ENCODE measurements at places on chromosomes 12 and 14. TPM values are rescaled to one million over a fixed set of nuclear protein-coding genes. Genes with fewer than 3 reads are reported as not detected.

- no peaks in the 10 kb centered on the region for H3K4me1 ChIP-seq
- no peak overlapping the region for H3K4me3 ChIP-seq
- DNase-seq: no peak
- no peaks in the 10 kb centered on the region for H3K36me3 ChIP-seq
Observed at GRCh38 chr14:26595926-26596542, 1.8 kb downstream of the NOVA1 start.

DNA sequence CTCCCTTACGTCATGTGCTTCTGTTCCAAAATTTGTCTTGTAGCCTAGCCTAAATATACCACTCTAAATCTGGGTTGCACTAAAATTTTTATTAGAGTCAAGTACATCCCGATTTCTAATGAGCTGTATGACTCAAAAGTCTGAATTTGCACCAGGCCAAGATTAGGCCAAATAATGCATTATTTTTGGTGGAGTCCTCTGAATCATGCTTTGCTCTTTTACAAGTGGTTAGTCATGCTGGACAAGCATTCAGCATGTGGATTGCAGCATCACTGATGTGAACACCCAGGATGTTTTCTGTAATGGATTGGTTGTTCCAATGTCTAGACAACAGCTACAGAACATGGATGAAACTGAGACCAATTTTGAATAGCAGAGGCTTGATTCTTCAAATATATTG, 23.7 kb downstream of the HEBP1 start:
- H3K36me3 ChIP-seq: peaks cover 42% of the 10 kb centered on the region
- peaks cover 60% of the 10 kb centered on the region for H3K4me1 ChIP-seq
- peak overlapping the region; percentile 79 for H3K27ac ChIP-seq

DNA sequence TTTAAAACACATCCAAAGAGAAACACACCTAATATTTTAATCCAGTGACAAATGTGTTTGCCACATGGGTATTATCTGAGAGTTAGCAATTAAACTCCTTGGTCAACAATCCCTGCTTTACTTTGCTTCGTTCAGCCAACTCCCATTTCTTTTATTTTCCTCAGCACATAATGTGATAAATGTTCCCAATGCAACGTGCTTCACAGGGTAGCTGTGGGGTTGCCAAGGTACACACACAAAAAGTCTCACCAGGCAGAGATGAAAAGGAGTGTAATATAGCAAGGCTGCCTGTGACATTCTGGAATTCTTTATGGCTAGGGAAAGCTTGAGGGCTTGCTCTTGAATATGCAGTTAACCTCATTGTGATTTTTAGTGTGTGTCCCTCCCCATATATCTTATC, 208.0 kb upstream of the DIO2 start:
- H3K27ac ChIP-seq: no peak overlapping the region
- no peaks in the 10 kb centered on the region for H3K4me1 ChIP-seq
- DNase-seq: no peak
- H3K36me3 ChIP-seq: no peaks in the 10 kb centered on the region

DNA sequence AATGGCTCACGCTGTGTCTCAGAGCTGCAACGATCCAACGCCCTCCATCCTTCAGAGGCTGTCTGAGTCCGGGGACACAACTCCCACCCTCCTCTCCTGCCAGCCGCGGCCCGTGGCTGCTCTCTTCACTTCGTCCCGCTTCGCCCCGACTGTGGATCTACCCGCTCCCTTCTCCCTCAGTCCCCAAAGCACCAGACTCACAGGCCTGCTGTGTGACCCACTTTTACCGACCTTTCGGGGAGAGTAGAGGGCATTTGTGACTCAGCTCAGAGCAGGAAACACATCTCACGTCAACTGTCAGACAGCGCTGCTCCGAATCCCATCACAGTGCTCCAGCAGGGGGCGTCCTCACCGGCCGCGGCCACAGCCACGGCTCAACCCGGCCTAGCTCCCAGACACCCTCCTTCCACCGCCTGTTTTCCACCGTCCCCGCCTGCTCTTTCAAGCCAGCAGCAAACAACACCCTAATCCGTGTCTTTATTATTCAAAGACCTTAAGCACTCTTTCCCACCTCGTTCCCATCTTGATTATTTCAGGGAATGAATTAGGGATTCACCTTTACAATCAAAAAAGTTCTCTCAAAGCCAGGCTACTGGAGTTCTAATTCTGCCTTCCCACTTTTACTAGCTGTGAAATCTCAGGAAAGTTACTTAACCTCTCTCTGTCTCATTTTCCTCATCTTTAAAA, 5.0 kb upstream of the AQP2 start:
- H3K36me3 ChIP-seq: no peaks in the 10 kb centered on the region
- peak; percentile 63 for DNase-seq
- no peaks in the 10 kb centered on the region for H3K4me1 ChIP-seq
- no peaks in the 10 kb centered on the region for H3K27me3 ChIP-seq
- H3K4me3 ChIP-seq: no peak overlapping the region

GRCh38 chr12:76789335-76790050, 25.6 kb downstream of the ZDHHC17 start:
- no peaks in the 10 kb centered on the region for H3K27me3 ChIP-seq
- no peaks in the 10 kb centered on the region for H3K4me1 ChIP-seq
- no peak overlapping the region for H3K4me3 ChIP-seq

The KRT79 gene
- 1.1 TPM for total RNA-seq

The HOTAIR gene
- total RNA-seq: 11.1 TPM

GRCh38 chr14:89268514-89268913, 148.5 kb downstream of the FOXN3 start:
- H3K27ac ChIP-seq: no peak overlapping the region
- H3K36me3 ChIP-seq: no peaks in the 10 kb centered on the region
- H3K4me3 ChIP-seq: no peak overlapping the region
- H3K4me1 ChIP-seq: no peaks in the 10 kb centered on the region
- no peak for DNase-seq

DNA sequence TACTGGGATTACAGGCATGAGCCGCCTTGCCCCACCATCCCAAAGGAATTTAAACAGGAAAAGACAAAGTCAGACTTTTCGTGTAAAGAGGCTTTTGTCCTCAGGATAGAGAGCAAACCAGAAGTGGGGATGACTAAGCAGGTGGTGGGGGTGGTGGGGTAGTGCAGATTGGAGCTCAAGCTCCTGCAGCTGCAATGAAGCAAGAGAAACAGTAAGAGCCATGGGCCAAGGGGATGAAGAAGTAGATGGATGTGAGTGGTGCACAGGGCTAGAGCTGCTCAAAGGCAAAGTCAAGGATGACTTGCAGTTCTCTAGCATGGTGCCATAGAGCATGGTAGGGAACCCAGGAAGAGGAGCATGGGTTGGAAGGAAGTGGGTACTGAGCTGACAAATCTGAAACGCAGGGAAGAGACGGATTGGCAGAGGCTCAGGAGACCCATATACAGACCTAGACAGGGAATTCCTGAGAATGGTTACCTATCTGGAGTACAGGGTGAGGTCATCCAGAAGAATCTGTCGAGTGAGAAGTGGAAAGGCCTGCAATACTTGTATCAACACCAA, 11.4 kb upstream of the RNF34 start:
- no peaks in the 10 kb centered on the region for H3K36me3 ChIP-seq
- H3K27me3 ChIP-seq: no peaks in the 10 kb centered on the region
- no peak overlapping the region for H3K27ac ChIP-seq
- peak; percentile 75 for DNase-seq
- H3K4me3 ChIP-seq: no peak overlapping the region
- H3K4me1 ChIP-seq: peaks cover 11% of the 10 kb centered on the region

DNA sequence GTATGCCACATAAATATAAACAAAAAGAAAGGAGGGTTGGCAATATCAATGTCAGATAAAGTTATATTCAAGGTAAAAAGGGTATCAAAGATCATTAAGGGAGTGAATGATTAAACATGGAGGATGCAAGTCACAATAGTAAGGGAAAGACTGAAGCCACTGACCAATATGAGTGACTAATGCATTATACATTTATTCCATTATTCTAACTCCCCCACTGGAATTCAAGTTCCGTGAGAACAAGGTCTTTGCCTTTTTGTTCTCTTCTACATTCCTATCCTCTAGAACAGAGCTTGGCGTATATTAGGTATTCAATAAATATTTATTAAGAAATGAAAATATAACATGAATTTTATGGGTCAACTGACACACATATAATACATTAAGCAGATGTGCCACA, 30.7 kb downstream of the MAP4K5 start:
- no peak for DNase-seq
- peak overlapping the region; percentile 95 for H3K27ac ChIP-seq
- H3K27me3 ChIP-seq: no peaks in the 10 kb centered on the region
- H3K4me1 ChIP-seq: peaks cover 23% of the 10 kb centered on the region
- peaks cover 33% of the 10 kb centered on the region for H3K36me3 ChIP-seq

DNA sequence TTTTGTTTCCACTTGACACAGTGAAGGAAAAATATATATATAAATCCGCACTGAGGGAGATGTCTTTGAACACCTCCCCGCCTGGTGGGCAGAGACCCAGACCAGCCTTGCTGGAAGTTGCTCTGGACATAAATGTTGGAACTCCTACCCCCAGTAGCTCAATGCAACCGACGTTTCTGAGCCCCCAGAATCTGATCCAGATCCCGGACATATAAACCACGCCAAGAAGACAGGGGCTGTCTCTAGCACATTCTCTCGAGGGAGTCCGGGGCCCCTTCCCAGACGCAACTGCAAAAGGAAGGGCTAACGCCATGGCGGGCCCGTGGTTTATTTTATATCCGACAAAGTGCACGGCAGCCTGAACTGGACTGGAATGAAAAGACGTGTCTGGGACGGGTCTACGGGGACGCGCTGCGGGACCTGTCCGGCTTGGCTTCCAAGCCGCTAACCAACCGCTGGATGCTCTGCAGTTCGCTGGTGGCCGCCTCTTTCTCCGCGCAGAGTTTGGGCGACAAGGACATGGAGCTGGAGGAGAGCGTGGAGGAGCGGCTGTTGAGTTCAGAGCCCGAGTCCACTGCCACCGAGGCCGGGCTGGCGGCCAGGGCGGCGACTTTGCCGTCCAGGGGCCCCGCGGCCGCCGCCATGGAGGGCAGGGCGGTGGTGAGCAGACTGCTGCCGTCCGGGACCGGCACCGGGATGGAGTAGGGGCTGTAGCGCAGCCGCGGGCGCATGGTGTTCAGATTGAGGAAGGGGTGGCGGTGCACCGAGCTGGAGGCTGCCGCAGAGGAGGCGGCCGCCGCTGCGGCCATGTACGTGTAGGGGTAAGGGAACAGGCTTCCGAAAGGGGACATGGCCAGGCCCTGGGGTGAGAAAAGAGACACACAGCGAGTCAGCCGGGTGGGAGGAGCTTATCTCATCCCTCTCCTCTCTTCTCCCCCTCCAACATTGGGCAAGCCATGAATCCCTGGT, 12.2 kb downstream of the TBX3 start:
- H3K4me1 ChIP-seq: peaks cover 67% of the 10 kb centered on the region
- H3K4me3 ChIP-seq: peak overlapping the region; percentile 33
- H3K36me3 ChIP-seq: peaks cover 55% of the 10 kb centered on the region
- DNase-seq: peak; percentile 71

The KIF26A gene
- total RNA-seq: 0.05 TPM

- H3K4me1 ChIP-seq: peaks cover 16% of the 10 kb centered on the region
- DNase-seq: no peak
- H3K27ac ChIP-seq: no peak within 1 kb of the TSS
- peaks cover 46% of the 10 kb centered on the region for H3K27me3 ChIP-seq
Observed at GRCh38 chr12:120639771-120640721, at the start of gene CABP1. TSS of gene CABP1 (plus strand) at chr12:120640626. CDS start at chr12:120640686, 60 bp downstream.

The WDHD1 gene
- 21.2 TPM for total RNA-seq

DNA sequence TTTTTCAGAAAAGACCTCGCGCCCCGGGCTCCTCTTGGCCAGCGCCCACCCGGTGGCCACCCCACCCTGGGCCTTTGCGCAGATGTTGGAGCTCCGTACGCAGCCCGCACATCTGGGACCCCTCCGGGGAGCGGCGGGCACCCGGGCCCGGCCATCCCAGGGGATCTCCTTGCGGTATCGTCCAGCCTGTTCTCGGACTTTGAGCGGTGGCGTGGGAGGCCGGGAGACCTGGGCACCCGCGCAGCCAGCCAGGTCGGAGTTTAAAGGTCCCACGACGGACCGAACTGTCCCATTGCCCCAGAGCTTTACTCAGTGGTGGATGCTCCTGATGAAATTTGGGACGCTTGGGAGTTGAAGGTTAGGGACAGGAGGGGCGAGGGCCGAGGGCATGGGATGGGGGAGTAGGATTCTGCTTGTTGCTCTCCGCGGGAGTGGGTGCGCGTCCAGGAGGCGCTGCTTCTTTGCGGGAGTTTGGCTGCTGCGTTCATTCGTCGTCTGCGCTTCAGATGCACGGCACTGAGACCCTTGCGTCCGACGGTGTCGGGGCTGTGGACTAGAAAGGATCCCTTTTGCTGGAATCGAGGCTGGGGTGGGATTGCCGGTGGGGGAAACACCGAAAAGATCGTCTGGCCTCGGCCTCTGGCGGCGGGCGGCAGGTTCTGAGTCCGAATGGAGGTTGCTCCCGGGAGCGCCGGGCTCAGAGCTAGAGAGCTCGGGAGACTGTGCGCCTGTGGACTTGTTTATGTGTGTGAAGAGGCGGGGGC, 1.4 kb downstream of the NTF3 start:
- H3K36me3 ChIP-seq: no peaks in the 10 kb centered on the region
- no peak overlapping the region for H3K27ac ChIP-seq
- peaks cover 25% of the 10 kb centered on the region for H3K4me1 ChIP-seq
- no peak for DNase-seq
- H3K4me3 ChIP-seq: peak overlapping the region; percentile 35

The KRT75 gene
- total RNA-seq: not detected

GRCh38 chr12:77560714-77561113, 270.0 kb upstream of the NAV3 start:
- no peak for DNase-seq
- H3K27ac ChIP-seq: no peak overlapping the region
- no peaks in the 10 kb centered on the region for H3K36me3 ChIP-seq
- no peaks in the 10 kb centered on the region for H3K4me1 ChIP-seq

DNA sequence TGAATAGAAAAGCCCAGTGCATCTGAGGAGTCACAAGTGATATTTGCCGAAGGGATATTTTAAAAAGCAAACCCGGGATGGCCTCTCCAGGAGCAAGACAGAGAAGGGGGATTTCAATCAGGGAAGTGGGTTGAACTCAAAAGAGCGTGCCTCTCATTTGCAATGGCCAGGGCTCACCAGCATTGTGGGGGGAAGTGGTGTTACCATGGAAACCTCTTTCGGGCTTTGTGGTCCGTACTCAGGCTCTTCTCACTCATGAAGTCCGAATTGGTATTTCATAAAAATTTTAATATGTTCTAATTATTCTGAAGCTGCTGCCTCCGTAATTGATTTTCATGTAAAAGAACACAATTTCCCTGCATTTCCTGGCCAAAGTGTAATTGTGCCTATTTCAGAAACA, 79.8 kb downstream of the SLC15A4 start:
- no peak for DNase-seq
- H3K36me3 ChIP-seq: no peaks in the 10 kb centered on the region
- H3K27ac ChIP-seq: no peak overlapping the region
- no peaks in the 10 kb centered on the region for H3K4me1 ChIP-seq

- H3K4me3 ChIP-seq: peak overlapping the region; percentile 82
- no peaks in the 10 kb centered on the region for H3K27me3 ChIP-seq
- DNase-seq: no peak
- peak overlapping the region; percentile 72 for H3K27ac ChIP-seq
- peaks cover 17% of the 10 kb centered on the region for H3K4me1 ChIP-seq
Observed at GRCh38 chr14:94079891-94080620, 946 bp downstream of the DDX24 start.

The TMCC3 gene
- 1.9 TPM for total RNA-seq

- no peaks in the 10 kb centered on the region for H3K36me3 ChIP-seq
- H3K4me3 ChIP-seq: no peak overlapping the region
- no peak overlapping the region for H3K27ac ChIP-seq
Observed at GRCh38 chr12:97301576-97301975, 161.0 kb upstream of the RMST start.

The KCNC2 gene
- total RNA-seq: not detected

The TMEM179 gene
- total RNA-seq: not detected

- H3K4me3 ChIP-seq: peak within 1 kb of the TSS; percentile 91
- H3K4me1 ChIP-seq: peaks cover 10% of the 10 kb centered on the region
- peak within 1 kb of the TSS; percentile 84 for H3K27ac ChIP-seq
- H3K36me3 ChIP-seq: peaks cover 11% of the 10 kb centered on the region
- DNase-seq: peak; percentile 90
Observed at GRCh38 chr12:123364532-123365024, at the start of gene SBNO1. TSS of gene SBNO1 (minus strand) at chr12:123364847. CDS start at chr12:123350441, 14,406 bp downstream.

The TCHP gene
- 28.6 TPM for total RNA-seq

Measured in SJSA1 (cell line).